Gastroesophageal sphincter (tissue), 4 donors: ENCODE measurements at places on chromosomes 12 and 14. TPM values are rescaled to one million over a fixed set of nuclear protein-coding genes. Genes with fewer than 3 reads are reported as not detected.
A peak's percentile ranks its signal among the peaks of the same experiment; 100 is the strongest.

- ATAC-seq = no peak
Observed at GRCh38 chr12:103639983-103640382, 52.9 kb downstream of the STAB2 start.

- no peak for ATAC-seq
Observed at GRCh38 chr12:115313929-115314328, 630.0 kb upstream of the TBX3 start.

- no peak for ATAC-seq
Observed at GRCh38 chr12:70330158-70330557, 35.9 kb upstream of the KCNMB4 start.

GRCh38 chr14:92847749-92848148 is 53.6 kb downstream of the GOLGA5 start:
- no peak for ATAC-seq

DNA sequence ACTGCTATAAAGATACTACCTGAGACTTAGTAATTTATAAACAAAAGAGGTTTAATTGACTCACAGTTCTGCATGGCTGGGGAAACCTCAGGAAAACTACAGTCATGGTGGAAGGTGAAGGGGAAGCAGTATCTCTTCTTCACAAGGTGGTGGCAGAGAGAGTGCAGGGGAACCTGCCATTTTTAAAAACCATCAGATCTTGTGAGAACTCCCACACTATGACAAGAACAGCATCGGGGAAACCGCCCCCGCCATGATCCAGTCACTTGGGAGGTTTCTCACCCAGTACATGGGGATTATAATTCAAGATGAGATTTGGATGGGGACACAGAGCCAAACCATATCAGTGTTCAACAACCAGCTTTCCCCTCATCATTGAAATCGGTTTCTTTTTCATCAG is 49.9 kb downstream of the AEBP2 start:
- ATAC-seq = no peak

GRCh38 chr14:93063393-93063792 is 52.3 kb downstream of the ITPK1 start:
- no peak for ATAC-seq

- no peak for ATAC-seq
Observed at GRCh38 chr12:1716215-1716862, 25.5 kb downstream of the ADIPOR2 start.

GRCh38 chr12:124551268-124552144 is 15.9 kb downstream of the NCOR2 start:
- peak; percentile 17 for ATAC-seq

- no peak for ATAC-seq
Observed at GRCh38 chr14:23159532-23159931, 23.9 kb downstream of the SLC7A8 start.

DNA sequence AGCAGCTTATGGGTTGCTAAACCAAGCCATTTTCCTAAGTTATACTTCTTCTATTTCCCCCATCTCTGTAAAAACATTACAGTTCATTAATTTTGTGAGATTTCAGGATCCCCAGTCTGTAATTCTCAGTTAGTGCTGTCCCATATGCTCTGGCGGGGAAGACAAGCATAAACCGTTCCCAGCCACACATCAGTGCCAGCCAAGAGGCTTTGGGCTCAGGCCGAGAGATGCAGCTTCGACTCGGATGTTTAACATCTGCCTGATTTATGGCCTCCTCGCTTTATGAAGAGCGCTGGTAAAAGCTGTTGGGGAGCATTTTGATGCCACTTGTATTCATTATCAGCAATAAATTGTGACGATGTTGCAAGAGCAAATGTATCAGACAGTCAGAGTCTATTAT is 349.1 kb upstream of the CCDC196 start:
- ATAC-seq = no peak

DNA sequence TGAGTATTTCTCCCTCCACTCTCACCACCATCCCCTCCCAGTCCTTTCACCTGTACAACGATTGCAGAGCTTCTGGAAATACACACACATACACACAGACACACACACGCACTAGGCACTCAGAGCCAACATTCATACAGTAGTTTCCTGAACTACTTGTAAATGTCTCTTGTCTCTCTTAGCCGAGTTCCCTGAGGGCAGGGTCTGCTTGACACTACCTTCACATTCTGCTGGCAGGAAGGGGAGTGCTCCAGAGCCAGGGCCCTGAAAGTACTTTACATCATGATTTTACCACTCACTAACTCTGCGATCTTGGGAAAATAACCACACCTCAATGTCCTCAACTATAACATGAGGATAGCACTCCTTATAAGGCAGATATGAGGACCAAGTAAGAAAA is 82.7 kb downstream of the GAS2L3 start:
- no peak for ATAC-seq

DNA sequence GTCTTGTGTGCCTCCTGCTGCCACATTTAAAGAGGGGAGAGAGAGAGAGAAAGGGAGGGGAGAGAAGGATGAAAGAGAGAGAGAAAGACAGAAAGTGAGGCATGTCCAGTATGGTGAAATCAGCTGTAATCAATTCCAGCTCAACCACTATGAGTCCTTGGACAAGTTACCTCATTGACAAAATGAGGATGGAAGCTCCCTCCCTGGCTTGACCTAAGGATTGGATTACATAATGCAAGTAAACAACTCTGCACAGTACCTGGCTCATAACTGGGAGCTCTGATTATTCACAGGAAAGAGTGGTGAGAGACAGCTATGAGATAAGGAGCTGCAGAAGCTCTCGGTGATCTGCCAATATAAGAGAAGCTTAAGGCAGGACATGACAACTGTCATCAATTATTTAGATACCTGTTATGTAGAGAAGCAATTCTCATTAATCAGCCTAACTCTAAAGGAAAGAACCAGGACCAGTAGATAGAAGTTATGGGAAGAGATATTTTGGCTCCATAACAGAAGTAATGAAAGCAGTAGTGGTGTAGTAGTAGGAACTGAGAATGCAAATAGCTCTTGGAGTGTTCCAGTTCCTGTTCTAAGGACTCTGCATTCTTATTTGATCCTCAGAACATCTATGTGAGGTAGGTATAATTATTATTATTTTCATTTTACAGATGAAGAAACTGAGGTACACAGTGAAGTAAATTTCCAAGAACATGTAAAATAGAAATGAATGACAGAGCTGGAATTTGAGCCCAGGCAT is 791.6 kb downstream of the DIO2 start:
- no peak for ATAC-seq

- ATAC-seq = no peak
Observed at GRCh38 chr14:97539411-97539795, 742.2 kb downstream of the VRK1 start.

DNA sequence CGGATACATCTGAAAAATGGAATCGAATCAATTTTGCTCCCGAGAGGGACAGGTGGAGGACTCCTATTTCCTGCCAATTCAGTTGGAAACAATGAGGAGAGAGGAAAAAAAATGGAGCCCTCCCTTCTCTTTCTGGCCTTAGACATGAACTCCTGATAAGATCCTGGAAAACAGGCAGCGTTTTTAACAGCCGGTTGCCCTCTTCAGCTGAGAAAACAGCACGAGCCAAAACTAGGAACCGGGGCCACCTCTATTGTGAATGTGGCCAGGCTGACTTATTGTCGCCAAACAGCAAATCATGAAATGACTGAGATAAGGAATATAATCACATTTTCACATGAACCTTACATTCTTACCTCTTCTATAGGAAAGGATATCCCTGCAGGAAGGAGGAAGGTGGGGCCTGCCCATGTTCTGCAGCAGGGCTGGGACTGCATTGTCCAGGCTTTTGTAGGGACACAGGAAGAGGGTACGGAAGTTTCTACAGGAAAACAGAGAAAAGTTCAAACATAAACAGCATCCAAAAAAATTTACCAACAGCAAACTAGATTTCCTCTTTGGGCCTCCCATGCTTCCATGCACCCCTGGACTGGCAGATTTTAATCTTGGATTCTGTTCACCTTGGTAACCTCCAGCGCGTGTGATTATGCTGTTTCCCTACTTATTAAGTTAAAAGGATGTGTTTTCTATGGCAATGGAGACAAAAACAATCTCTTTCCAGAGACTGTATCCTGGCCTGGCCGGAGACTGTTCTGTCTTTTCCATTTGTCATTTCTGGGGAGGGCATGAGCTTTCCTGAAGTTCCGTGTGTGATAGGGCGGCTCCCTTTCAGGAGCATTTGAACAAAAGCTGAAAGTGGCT is 29.0 kb upstream of the ELK3 start:
- peak; percentile 61 for ATAC-seq

DNA sequence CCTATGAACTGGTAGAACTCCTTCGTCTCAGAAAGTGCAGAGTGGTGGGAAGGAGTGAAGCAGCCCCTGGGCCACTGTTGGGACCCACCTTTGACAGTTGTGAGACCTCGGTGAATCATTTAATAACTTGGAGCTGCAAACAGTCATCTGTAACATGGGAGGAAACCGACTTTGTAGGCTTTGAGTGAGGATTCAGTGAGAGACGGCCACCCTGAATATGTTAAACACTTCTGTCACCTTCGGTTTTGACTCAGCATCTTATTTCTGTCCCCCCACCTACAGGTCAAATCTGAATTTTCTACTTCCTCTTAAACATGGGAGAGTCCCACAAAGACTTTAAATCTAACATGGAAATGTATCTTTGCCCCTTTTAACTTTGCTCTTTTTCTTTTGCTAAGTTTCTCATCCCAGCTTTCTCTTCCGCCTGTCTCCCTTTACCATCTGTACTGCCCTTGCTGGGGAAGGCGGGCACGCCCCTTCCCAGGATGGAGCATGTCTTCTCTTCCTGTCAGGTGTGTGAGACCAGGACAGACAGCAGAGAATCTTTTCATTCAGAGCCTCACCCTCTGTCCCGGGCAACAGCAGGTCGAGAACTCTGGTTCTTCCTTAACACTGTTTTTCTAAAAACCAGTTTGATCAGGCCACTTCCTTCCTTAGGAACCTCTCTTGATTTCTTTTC is 37.1 kb downstream of the ZC3H14 start:
- ATAC-seq = no peak

GRCh38 chr14:33792009-33792719 is 158.7 kb downstream of the EGLN3 start:
- no peak for ATAC-seq

- ATAC-seq = no peak
Observed at GRCh38 chr12:70843363-70843762, 77.2 kb downstream of the PTPRR start.

GRCh38 chr12:58765076-58765475 is 155.2 kb downstream of the LRIG3 start:
- no peak for ATAC-seq

GRCh38 chr12:94762259-94762942 is 112.0 kb upstream of the TMCC3 start:
- ATAC-seq = no peak

- ATAC-seq = no peak
Observed at GRCh38 chr12:98767248-98767647, 122.2 kb downstream of the APAF1 start.

The CD163 gene
- 397 TPM for total RNA-seq

The SMCO2 gene
- total RNA-seq = not detected

The SLC41A2 gene
- 24.1 TPM for total RNA-seq

The ERG28 gene
- 13.4 TPM for total RNA-seq

The MYF6 gene
- not detected for total RNA-seq

The DAO gene
- not detected for total RNA-seq

The B3GNT4 gene
- not detected for total RNA-seq

The MYO1H gene
- total RNA-seq = not detected

The KCNC2 gene
- not detected for total RNA-seq

The ANO2 gene
- 8.1 TPM for total RNA-seq

The RPGRIP1 gene
- 0.23 TPM for total RNA-seq
